ENCODE measurements at places on chromosomes 11 and 22.

DNA sequence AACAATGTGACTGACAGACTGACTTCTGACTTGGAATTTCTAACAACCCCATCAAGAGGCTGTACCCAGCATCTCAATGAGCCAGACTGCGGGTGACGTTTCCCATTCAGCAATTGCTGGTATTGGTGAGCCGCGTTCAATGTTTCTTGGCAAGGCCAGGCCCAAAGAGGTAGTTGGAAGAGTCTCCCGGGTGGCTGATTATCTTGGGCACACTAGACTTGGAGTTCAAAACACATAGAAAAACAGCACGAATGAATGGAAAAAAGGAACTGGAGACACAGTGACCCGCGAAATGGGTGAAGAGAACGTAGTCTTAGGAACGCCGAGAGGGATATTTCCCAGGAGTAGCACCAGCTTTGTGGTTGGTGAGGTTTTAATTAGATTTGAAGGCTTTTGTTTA lies 115.7 kb downstream of the RPS6KA4 start:
- no peak for DNase-seq

DNA sequence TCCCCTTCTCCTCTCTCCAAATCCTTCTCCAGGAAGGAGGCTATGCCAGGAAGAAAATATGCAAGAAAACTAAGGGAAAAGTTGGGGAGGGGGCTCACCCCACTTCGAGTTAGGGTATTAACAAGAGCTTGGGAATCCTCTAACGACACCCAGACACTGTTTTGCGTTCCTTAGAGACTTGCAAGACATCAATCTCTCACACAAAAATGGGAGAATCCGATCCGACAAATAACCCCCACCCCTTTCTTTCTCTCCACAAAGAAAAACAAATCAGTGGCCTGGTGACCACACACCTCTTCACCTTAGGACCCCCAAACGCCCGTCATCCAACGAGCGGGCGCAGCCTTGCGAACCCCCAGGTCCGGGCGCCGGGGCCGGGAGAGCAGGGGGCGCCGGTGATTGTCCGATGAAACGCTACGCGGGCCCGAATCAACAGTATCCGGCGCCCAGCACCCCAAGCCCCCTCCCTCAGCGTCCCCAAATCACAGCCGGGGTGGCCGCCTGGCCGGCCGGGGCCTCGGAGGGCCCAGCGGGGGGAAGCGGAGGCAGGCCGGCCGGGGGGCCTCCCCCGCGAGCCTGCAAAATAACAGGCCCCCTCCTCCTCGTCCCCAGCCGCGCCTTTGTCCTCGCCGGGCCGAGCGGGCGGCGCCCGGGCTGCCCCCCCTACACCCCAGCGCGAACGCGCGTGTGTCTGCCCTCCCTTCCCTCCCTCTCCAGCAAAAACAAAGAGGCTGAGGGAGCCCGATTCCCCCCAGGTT lies 690 bp downstream of the CSNK1E start:
- peak; percentile 59 for DNase-seq

DNA sequence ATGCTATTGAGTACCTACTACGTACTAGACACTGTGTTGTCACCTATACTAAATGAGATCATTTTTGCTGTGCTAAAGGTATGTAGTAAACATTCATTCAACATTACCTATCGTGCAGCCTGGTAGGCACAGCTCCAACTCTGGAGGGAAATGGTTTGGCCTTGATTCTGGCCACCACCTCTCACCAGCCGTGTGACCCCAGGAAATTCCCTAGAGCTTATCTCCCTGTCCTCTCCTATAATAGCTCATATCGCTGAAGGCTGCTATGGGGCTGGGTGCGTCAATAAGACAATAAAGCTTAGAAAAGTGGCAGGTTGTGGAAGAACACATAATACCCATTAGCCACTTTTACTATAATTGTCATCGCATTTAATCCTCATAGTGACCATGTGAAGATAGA lies 107.5 kb downstream of the MYO18B start:
- DNase-seq: no peak

DNA sequence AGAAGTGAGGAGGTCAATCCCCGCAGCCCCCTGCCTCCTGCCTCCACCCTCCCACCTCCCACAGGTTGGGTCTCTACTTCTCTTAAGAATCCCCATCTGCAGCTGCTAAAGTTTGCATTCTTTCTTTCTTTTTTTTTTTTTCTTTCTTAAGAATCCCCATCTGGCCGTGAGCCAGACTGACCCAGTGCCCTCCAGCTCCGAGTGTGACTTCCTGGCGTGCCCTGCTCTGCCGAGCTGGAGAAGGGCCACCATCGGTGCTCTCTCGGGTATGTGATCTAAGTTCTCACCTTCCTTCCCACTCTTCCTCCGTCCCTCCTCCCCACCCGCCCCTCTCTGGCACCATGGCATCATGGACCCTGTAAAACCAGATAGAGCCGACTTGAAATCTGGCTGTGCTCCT lies 66.7 kb upstream of the LMO1 start:
- DNase-seq: peak; percentile 30

- no peak for DNase-seq
Measured at GRCh38 chr22:45527456-45527855, 24.8 kb downstream of the FBLN1 start.

- DNase-seq: no peak
Measured at GRCh38 chr11:91470656-91471055, 754.0 kb upstream of the FAT3 start.

- peak; percentile 44 for DNase-seq
Measured at GRCh38 chr11:130055617-130056016, 14.1 kb upstream of the APLP2 start.

DNA sequence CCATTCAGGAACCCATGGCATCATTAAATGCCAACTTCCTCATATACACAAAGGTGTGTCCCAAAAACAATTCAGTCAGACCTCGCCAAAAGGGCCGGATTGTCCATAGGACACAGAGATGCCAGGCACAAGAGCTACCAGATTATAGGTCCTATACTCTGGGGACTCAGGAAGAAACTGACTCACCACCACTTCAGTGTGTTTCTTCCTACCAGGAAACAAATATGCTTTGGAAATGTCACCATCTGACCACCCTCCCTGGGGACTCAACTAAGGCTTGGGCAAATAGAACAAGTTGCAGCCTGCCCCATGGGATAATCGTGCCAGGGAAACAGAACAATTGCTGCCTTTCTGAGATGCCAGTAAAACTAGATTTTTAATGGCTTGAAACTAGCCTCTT lies 11.7 kb downstream of the POU2AF3 start:
- DNase-seq: no peak

DNA sequence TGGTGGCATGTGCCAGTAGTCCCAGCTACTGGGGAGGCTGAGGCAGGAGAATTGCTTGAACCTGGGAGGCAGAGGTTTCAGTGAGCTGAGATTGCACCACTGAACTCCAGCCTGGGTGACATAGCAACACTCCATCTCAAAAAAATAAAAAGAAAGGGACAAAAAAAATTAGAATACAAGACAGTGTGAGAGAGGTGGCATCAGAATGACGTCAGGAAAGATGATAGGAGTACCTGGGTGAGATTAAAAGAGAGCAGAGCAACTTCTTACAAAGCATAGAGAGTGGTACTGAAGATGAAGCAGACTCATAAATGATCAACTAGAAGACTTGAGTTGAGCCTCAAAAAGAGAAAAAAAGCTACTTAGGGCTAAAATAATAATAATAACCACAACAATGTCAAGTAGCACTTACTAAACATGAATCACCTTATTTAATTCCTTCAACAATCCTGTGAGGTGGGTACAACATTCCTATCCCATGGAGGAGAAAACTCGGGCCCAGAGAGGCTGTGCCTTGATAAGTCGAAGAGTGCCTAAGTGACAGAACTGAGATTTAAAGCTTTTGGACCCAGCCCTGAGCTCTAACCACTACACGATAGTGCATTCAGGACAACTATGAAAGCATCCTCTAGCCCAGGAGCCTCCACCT lies 5.2 kb upstream of the SLN start:
- DNase-seq: no peak

DNA sequence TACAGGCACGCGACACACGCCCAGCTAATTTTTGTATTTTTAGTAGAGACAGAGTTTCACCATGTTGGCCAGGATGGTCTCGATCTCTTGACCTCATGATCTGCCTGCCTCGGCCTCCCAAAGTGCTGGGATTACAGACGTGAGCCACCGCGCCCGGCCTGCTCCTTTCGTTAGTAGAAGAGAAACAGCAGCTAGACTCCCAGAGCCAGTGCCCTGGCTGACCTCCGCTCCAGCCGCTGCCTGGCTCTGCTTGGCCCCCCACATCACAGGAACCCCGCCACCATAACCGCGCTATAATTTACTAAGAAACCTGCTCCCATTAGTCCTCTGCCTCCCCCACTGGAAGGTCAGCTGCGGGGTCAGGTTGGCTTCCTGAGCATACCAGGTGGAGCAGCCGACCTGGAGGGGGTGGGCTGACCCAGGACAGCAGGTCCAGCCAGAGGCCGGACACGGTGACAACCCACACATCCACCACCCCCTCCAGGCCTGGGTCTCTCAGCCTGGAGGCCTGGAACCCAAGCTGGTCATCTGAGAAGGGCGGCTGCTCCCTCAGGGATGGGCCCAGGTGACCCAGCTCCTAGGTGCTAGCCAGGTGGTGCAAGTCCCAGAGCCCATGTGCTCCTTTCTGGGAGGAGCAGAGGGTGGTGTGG lies 7.5 kb upstream of the POLDIP3 start:
- no peak for DNase-seq

DNA sequence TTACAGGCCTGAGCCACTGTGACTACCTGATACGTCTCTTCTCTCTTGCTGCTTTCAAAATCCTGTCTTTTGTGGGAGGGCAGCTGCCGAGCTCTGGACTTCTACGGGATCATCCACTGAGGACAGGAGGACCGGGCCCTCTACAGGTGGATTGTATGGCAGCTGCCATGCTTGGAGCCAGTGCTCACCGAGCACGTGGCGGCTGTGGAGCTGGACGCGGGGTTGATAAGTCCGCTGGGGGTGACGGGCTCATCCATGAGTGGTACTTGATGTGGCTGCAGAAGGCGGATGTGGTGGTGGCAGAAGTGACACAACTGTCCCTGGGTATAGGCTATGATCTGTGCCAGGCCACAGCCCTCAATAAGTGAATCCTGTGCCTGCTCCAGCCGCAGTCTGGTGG lies 1.8 kb upstream of the CYP2D6 start:
- no peak for DNase-seq

GRCh38 chr11:65321828-65322485 lies 7.3 kb downstream of the CDC42EP2 start:
- DNase-seq: no peak

- DNase-seq: no peak
Measured at GRCh38 chr11:124942466-124943253, 6.8 kb upstream of the HEPACAM start.

DNA sequence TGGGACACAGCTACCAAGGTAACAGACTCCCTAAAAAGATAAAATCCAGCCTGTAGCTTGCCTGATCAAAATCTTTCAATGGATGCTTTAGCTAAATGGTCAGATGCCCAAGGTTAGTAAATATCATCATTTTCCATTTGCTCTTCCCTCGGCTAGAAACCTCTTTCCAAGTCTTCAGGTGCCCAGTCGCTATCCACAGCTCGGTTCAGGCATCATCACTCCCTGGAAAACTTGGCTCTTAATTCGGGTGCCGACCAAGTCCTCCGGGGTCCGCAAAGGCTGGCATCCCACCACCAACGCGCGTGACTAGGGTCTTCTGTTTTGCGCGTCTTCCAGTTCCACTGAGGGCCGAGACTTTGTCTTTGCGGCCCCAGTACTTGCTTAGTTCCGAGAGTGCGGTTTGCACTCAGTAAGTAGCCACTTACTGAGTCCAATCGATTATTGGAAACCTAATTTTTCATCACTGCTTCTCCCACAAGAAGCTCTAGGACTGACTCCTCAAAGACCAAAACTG lies 44.3 kb downstream of the OR4D9 start:
- no peak for DNase-seq

DNA sequence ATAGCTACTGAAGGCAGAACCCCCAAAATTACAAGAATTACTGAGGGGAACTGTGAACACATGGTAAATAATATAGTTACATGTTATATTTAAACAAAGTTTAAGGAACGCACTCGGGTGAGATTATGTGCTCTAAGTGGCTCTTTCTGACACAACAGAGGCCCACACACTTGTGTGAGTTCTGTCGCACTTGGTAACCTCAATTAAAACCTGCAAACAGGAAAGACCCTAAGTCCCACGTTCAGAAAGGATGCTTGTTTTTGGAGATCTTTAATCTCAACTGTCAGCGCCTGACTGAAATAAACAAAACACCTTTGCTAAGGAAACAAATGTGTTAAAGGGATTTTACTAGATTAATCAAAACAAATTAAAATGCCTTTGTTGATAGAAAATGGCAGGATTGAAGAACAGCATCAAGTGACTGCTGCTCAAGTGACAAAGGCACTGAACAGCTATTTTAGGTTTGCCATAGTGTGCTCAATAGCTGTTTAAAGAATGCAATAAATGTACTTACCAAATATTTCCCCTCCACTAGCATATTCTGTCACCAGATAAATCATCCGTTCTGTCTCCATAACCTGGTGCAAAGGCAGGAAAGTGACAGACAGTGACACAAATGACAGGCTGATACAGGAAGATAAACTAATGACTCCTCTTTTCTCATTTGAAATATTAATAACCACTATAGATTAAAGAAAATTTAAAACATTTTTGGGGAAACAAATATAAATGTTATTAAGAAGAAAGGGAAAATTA lies 116.3 kb upstream of the APOA1 start:
- DNase-seq: no peak

DNA sequence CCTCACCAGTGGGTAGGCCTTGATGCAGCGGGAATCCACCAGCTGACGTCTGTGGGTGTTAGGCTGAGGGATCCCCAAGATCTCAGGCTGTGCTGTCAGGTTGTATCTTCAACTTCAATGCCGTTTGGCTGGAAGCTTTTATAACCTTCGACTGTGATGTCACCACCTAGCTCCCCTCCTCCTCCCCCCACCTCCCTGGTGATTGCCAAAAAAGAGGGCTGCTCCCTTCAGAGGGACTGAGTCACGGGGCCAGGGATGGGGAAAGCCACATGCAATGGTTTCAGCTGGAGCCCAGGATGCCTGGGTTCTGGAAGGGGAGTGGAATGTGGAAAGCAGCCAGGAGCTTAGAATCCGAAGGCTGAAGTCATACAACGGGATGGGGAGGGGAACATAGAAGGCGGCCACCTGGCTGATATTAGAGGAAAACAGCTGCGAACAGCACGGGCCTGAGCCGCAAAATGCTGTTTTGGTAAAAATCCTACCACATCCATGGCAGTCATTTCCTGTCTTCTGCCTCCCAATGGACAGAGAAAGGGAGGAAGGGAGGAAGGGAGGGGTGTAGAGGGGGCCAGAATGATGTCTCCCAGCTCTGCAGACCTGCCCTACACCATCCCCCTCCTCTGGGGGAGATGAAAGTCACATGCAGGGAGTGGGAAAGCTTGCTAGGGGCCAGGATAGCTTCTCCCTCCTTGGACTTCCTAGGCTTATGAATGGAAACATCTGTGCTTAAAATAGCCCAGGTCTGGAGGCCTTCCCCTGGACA lies at the start of gene LRRN4CL:
LRRN4CL (minus strand) TSS at position 110 of the 763 bp plus-strand sequence. CDS start 1,022 bp downstream, outside the sequence.
- DNase-seq: peak; percentile 93

GRCh38 chr11:16781936-16782919 lies 43.8 kb downstream of the C11orf58 start:
- no peak for DNase-seq

GRCh38 chr22:35152316-35152715 lies 86.4 kb downstream of the ISX start:
- DNase-seq: no peak

- no peak for DNase-seq
Measured at GRCh38 chr11:69027704-69028372, 14.8 kb upstream of the MRGPRF start.

GRCh38 chr11:125381499-125382044 lies 114.5 kb downstream of the FEZ1 start:
- no peak for DNase-seq
